Mononuclear cell (primary cell): ENCODE measurements at places on chromosomes 3 and 15. TPM values are rescaled to one million over a fixed set of nuclear protein-coding genes. Genes with fewer than 3 reads are reported as not detected.

CLEC3B gene
- total RNA-seq = 0.21 TPM

AKAP13 gene
- total RNA-seq = 346 TPM

ISLR gene
- total RNA-seq = not detected

LYZL4 gene
- not detected for total RNA-seq

GUCA1C gene
- not detected for total RNA-seq

THBS1 gene
- 171 TPM for total RNA-seq

PLA2G4E gene
- not detected for total RNA-seq

C3orf62 gene
- 5.0 TPM for total RNA-seq

COL6A5 gene
- total RNA-seq = not detected

XRN1 gene
- total RNA-seq = 164 TPM

ITGA11 gene
- total RNA-seq = under 0.01 TPM

EIF1B gene
- total RNA-seq = 60.4 TPM

HOMER2 gene
- total RNA-seq = 3.7 TPM

C3orf49 gene
- not detected for total RNA-seq

PCSK6 gene
- total RNA-seq = 6.6 TPM
